ENCODE measurements at places on chromosomes 1 and 21.

GRCh38 chr1:31977385-31978131 lies 36.1 kb upstream of the KHDRBS1 start:
- peak; percentile 26 for DNase-seq

- DNase-seq: no peak
Observed at GRCh38 chr1:191049781-191050180, 572.1 kb upstream of the BRINP3 start.

DNA sequence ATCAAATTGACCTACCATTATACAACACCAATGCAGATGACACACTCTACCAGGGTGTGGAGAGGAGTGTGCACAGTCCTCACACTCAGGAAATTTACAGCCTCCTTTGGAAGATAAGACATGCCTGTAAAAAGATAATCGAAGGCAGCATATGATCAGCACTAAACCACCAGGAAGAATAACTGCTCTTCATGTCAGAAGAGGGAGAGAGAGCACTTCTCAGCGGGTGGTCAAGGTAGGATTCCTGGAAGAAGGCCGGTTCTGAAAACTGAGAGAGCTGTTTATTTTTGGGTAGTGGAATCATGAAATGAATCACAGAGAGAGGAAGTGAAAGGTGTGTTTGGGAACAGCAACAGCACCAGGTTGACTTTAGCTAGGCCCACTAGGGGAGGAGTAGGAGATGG lies 14.0 kb upstream of the ZNF697 start:
- DNase-seq: no peak

- DNase-seq: no peak
Observed at GRCh38 chr21:31696424-31696823, 35.5 kb downstream of the SCAF4 start.

GRCh38 chr1:226296911-226297310 lies 12.1 kb downstream of the LIN9 start:
- no peak for DNase-seq

DNA sequence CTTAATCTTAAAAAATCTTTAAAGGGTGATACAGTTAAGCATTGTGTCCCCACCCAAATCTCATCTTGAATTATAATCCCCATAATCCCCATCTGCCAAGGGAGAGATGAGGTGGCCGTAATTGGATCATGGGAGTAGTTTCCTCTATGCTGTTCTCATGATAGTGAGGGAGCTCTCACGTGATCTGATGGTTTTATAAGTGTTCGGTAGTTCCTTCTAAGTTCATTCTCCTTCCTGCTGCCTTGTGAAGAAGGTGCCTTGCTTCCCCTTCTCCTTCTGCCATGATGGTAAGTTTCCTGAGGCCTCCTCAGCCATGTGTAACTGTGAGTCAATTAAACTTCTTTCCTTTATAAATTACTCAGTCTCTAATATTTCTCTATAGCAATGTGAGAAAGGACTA lies 10.7 kb downstream of the DHRS3 start:
- no peak for DNase-seq

- DNase-seq: no peak
Observed at GRCh38 chr1:174051956-174052355, 29.8 kb upstream of the RC3H1 start.

GRCh38 chr1:1275836-1276235 lies 2.2 kb upstream of the UBE2J2 start:
- no peak for DNase-seq

GRCh38 chr1:113197719-113198330 lies 124.8 kb downstream of the LRIG2 start:
- no peak for DNase-seq

DNA sequence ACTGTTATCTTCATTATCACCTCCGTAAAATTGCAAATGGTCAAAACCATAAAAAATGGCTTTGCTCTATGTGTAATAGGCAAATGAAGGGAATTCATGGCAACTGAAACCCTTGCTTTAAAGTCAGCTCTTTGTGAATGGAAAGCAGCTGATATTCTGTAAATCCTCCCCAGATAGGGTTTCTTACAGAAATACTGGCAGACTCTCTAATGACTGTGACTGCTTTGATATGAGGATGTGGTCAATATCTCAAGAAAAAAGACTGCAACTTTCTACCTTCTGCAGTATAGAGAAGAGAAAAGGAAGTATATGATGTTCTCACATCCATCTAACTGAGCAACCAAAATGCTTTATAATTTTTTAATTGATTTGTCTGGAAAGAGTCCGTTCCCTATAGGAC lies 193.1 kb downstream of the ST6GALNAC3 start:
- DNase-seq: no peak

- no peak for DNase-seq
Observed at GRCh38 chr1:235199441-235199840, 38.4 kb upstream of the RBM34 start.

DNA sequence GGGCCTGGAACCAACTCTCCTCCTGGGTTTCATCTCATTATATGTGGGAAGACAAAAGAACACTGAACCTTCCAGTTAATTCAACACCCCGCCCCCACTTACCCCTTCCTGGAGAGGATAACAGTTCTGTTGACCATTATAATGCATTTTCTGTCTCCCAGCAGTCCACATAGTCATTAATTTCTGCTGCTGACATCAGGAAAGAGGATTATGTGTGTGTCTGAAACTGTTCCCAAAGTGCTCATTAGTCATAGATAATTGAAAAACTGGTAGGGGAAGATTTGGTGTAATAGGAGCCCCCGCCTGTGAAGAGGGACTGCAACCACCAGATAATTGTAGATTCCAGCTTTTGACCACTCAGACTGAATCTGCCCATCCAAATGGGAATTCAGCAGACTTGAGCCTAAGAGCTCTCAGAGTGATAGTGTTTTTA lies 208.7 kb downstream of the FGGY start:
- DNase-seq: peak; percentile 43

DNA sequence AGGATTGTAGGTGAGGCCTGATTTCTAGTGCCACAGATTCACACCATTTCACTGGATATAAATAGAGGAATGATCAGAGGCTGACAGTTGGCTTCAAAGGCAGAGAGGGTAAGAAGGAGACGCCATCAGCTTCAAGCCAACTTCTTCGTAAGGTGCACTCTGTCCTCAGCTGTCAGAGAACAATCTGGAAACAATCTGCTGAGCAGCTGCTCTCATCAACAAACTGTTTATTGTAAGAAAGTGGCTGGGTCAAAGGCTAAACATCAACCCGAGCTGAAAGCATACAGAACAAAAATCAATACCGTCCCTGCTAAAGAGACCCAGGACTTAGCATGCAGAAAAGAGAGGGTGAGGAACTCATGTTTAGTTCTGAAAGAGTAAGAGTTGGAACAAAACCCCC lies 48.2 kb downstream of the HLCS start:
- DNase-seq: no peak

DNA sequence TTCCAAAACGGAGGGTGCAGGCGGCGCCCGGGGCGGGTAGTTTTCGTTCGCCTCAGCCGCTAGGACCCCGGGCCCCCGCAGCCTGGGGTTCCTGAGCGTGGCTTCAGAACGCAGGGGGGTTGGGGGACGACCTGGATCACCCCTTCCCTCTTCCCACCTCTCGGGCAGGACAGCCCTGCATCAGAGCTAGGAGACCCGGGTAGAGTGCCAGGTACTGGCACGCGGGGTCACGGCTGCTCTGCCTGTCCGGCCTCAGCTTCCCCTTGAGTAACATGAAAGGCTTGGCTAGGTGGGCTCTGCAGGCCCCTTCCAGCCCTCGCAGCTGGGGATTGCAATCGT lies 484 bp downstream of the DFFB start:
- DNase-seq: no peak

- DNase-seq: peak; percentile 96
Observed at GRCh38 chr1:58883037-58883887, 99.4 kb upstream of the JUN start.

DNA sequence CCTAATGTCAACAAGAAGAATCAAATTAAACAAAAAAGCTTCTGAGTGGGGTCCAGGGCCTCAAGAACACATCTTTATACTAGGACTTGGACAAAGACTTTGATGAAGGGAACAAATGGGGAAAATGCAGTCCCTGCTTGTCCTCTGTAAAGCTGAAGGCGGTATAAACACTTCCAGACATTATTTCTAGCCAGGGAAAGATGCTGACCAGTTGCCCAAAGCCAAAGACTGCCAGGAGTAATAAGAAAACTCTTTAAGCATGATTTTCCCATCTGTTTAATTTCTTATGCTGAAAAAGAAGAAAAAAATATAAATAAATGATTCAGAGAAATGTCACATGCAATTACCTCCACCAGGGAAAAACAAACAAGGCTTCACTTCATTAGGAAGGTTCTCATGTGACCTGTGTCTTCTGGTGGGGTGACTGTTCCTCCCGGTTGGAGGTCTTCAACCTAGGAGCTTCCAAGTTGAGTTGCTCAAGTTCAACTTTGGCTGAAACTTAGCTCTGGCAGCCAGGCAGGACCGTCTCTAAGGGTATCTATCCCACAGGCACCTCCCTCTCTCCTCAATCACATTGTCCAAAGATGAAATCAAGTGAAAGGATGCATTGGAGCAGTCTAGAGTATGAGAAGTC lies 65.2 kb upstream of the KCNE2 start:
- no peak for DNase-seq

- DNase-seq: no peak
Observed at GRCh38 chr1:186044079-186044685, 310.0 kb downstream of the HMCN1 start.

DNA sequence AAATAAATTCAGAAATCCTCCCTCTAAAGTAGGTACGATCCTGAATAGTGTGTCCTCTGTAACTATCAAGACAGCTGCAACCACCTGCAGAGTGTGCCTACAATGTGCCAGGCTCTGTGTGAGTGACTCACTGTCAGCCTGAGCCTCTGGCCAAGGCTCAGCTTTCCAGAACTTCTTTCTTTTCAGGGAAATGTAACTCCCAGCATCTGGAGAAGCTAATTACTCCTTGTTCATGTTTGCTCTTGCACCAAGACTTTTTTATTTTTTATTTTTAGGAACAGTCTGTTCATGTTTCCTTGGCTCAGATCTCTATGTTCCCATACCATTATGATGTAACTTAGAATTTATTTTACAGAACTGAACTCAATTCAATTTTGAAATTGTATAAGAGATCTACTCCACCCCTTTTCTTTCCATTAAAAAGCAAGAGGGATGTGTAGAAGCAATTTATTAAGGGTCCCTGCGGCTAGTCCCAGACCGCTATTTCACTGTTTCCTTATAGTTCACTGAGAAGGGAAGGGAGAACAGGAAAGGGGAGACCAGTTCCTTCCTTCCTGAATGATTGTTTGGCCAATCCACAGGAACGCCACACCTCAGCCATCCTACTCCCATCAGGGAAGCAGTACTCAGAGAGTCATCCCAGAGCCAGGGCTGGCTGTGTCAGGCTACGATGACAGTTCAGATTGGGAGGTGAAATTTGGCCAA lies 112.4 kb upstream of the ZNF648 start:
- DNase-seq: peak; percentile 53

DNA sequence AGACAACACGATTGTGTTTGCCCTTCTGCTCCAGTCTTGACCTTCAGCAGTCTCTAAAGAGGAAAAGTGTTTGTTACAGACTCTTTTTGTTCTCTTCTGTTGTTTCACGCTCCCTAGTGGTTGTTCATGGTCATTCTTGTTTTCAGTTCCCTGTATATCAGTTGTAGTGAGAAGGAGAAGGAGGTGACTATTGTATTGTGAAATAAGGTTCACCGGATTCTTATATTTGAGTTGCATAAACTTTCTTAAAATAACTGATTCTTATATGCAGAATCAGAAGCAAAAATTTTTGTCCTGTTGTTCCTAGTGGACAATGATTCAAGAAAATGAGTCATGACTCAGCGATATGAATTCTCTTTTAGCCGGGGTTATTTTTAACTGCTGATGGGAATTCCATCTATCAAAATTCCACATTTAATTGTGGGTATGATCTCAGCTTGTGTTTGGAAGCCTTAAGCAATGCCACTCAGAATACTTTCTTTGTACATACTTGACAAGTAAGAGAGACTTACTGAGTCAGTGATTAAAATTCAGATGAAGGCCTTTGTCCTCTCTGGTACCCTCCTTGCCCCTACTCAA lies 152.2 kb downstream of the CLEC20A start:
- DNase-seq: peak; percentile 92

DNA sequence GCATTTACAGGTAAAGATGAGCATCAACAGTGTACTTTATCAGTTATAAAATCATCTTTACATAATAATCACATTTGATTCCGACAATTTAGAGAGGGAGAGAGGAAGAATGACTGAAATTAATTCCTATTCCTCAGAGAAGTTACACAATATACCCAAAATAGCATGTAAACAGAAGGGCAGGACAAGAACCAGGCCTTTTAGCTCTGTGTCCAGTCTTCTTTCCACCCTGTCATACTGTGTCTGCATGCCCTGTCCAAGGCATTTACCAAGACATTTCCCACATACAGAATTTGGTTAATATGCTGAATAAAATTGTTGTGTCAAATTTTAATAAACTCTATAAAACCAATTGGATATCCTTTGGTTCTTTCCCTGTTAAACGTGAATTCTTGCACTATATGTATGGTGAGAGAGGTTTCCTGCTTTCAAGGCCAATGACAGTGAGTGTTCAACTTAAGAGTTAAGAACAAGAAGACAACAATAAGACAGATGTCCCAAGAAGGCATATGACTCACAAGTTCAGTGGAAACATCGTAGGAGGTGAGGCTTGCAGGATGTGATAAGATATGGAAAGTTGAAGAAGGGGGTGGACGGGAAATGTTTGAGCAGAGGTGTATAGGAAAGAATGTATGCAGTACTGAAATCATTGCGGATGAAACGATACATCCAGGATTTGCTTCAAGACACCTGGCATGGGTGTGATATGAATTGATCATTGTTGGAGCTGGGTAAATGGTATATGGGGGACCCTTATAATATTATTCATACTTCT lies 20.8 kb downstream of the LRRC8B start:
- peak; percentile 46 for DNase-seq

GRCh38 chr21:20944139-20944538 lies 54.1 kb upstream of the NCAM2 start:
- DNase-seq: no peak

DNA sequence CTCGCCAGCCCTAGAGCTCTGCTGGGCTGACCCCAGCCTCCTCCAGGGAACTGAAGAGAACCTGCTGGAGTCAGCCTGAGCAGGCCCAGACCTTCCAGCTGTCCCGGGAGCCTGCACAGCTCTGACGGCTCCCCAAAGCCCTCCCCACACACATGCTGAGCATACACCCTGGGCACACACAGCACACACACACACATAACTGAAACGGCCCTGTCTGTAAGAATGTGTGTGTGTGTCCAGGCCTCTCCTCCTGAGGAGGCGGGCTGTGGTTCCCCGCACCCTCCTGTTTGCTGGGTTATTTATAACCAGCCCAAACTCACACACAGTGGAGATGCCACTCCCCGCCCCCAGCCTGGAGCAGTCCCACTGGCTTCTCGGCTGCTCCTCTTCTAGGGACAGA lies 20.2 kb downstream of the SDC3 start:
- no peak for DNase-seq
